ENCODE measurements at places on chromosomes 12 and 14.
A peak's percentile ranks its signal among the peaks of the same experiment; 100 is the strongest.

DNA sequence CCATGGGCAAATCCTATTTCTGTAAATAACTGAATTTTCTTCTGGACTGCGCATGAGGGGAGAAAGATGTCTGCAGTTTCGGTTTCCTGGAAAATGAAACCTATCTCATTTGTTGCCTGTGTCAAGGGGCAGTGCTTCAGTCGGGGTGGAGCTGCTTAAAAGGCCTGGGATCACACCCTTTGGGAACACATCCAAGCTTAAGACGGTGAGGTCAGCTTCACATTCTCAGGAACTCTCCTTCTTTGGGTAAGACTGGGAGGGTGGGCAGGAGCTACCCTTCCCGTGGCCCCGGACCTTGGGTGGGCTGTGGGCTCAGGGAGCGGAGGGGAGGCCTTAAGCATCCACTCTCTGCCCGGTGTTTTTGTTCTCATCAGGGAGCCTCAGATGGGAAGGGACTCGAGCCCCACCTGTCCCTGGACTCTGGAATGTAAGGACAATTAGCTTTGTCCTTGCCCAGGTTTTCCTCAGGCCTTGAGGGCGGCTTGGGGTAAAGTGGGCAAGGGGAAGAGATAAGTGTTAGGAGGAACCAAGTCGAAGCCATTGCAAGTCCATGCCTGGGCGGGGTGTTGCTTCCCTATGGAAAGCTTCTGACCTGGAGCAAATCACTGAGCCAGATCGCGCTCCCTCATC, at the start of gene IFI27:
Gene IFI27, plus strand, starts transcription at position 185 of the 630 bp plus-strand sequence.
- DNase-seq: no peak

GRCh38 chr14:94451091-94451771, 1.4 kb downstream of the SERPINA11 start:
- DNase-seq: no peak

DNA sequence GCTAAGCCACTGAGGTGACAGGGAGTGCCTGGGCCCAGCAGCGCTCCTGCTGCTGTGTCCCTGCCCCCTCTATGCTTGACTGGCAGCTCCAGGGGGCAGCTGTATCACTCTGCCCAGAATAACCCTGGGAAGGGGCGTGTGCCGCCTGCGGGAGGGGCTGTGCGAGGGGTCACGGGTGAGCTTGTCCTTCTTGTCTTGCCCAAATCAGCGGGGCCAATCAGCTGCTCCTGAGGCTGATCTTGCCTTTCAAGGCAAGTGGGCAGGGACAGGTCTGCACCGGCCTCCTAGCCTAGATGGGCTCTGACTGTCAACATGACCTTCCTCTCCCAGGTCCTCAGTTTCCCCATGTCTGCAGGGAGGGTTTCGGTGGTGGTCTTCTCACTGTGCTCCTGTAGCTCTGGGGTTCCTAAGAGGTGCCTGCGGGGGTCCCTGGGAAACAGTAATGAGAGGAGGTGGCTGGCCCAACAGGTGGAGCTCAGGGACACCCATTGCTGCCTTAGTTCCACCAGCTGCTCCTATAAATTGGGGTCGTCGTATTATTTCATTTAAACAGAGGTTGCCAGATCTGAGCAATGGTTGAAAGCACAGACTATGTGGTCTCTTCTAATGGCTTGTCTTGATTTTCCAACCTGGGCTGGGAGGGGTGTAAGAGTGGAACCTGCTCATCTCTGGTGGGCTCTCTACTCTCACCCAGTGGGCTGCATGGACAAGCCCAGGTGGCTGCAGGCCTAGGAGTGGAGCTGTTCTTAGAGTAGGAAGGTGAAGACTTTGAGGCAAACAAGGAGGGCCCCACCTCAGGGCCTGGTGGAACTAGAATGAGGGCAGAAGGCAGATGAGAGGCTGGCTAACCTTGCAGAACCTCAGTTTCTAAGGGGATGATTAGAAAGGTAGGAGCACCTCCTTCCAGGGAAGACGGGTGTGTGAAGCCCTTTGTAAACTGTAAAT, 11.7 kb downstream of the RTL1 start:
- DNase-seq: no peak

- DNase-seq: no peak
Observed at GRCh38 chr12:83172866-83173649, 486.4 kb downstream of the TMTC2 start.

DNA sequence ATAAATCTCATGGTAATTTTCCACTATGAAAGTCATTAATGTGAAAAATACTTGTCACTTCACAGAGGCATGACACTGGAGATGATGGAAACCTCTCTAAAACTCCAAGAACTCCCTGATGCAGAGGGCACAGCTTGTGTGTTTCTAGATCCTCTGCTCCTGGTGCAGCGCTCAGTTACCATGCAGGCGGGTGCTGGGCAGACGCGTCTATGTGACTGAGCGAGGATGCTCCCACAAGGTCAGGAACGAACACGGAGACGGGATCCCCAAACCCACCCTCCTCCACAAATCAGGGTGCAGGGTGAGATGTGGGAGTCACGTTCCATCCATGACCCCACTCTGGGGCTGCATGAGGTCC, 81.5 kb downstream of the CCDC88C start:
- DNase-seq: no peak

- DNase-seq: no peak
Observed at GRCh38 chr14:34180869-34181268, 230.0 kb upstream of the EGLN3 start.

DNA sequence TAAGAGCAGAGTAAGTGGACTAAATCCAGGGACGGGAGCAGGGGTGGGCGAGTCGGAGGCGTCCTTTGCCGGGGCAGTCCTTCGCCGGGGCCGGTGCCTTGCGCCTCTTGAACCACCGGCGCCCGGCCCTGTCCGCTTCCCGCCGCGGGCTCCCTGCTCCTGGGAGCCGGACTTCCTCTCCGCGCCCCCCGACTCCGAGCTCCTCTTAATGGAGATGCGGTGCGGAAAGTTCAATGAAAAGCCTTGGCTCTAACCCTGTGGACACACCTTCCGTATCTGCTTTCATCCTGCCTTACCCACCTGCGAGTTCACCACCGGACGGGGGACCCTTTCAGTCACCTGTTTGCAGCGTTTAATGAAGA, 412 bp downstream of the FGFR1OP2 start:
- no peak for DNase-seq

GRCh38 chr12:132488127-132489077, 1.5 kb upstream of the FBRSL1 start:
- no peak for DNase-seq

DNA sequence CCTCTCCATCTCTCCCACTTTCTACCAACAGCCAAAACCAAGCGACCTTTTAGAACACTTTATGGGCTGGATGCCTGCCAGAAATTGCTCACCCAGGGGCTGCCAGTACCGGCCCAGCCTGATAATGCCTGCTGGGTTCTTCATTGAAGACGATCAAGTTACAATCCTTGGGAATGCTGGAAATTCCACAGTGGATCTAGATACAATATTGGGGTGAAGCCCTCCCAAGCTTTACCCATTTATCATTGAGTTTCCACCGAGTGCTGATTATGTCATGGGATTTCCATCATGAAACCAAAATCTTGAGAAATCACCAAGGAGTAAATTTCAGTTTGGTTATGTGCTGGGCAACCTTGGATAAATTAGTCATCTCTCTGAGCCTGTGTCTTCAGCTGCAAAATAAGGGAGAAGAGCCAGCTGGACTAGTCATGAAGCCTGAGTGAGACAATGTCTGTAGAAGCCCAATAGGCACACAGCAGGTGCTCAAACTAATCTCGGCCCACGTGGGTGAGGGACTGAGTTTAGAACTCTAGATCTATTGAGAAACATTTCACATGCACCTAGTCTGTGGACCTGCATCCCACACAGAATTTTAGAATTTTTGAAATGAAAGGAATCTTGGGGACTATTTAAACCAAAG, 75.5 kb upstream of the CLMN start:
- DNase-seq: no peak

GRCh38 chr14:55581342-55581771, 1.4 kb downstream of the KTN1 start:
- DNase-seq: no peak

DNA sequence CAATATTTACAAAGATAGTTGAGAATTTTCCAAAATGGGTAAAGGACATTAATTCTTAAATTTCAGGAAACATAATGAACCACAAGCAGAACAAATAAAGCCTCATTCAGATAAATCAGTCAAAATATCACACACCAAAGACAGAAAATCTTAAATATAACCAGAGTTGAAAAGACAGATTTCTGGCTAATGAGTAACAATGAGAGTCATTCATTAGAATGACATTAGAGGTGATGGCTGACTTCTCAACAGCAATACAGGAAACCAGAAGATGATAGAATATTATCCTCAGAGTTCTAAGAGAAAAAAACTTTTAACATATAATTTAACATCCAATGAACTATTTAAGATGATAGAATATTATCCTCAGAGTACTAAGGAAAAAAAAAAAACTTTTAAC, 124.2 kb downstream of the DENND5B start:
- peak; percentile 54 for DNase-seq

DNA sequence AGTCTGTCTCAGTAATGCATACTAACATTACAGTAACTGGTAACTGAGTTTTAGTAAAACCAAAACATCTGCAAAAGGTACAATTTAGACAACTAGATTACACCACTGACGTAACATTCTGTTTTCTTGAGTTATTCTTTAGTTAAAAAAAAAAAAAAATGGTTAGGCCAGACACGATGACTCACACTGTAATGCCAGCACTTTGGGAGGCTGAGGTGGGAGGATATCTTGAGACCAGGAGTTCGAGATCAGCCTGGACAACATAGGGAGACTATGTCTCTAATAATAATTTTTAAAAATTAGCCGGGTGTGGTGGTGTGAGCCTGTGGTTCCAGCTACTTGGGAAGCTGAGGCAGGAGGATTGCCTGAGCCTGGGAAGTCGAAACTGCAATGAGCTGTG, 34.1 kb downstream of the AP5M1 start:
- no peak for DNase-seq

GRCh38 chr14:72518809-72519377, 375.0 kb downstream of the DPF3 start:
- no peak for DNase-seq

- DNase-seq: no peak
Observed at GRCh38 chr12:97048421-97049035, 141.5 kb downstream of the NEDD1 start.

Measured in COLO829 (cell line).